ENCODE measurements at places on chromosomes 3 and 15.

GRCh38 chr3:56927855-56928254 is 126.1 kb upstream of the ARHGEF3 start:
- no peak for DNase-seq

DNA sequence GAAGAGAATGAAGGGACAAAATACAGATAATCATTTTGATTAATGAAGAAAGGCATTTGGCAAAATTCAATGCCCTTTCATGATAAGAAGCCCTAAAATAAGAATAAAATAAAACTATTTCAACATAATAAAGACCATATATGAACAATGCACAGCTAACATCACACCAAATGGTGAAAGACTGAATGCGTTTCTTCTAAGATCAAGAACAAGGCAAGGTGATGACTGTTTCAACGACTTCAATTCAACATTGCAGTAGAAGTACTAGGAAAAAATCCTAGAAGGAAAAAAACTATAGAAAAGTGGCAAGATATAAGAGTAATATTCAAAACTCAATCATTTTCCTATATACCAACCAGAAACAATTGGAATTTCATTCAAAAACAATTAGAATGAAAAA is 280.1 kb upstream of the GRM7 start:
- DNase-seq = no peak

- DNase-seq = no peak
Measured at GRCh38 chr3:10555263-10555662, 49.9 kb upstream of the ATP2B2 start.

DNA sequence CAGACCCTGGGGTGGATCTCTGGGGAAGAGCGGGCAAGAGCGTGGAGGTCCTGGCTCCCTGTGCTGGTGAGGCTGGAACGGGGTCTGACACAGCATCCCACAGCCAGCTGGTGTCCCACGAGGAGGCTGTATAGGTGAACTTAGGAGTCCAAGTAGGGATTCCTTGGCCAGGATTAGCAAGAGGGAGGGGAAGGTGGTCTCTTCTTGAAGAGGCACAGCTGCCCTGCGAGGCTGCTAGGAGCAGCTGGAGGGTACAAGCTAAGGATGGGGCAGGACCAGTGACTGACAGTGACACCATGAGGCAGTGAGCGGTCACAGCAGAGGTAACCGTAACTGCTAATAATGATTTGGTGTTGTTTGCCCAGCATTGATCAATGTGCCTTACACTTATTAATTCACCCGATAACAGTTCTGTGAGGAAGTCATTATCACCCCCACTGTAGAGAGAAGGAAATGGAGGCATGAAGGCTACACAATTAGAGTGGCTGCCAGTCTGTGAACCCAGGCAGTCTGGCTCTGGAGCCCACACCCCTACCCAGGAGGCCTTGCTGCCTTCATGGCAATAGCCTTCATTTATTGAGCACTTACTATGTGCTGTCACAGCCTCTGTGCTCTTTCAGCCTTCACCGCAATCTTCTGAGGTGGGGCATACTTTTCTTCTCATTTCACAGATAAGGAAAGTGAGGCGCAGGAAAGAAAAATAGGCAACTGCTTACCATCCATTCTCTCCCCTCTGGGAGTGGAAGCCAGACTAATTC is 59.4 kb downstream of the TMEM44 start:
- no peak for DNase-seq

DNA sequence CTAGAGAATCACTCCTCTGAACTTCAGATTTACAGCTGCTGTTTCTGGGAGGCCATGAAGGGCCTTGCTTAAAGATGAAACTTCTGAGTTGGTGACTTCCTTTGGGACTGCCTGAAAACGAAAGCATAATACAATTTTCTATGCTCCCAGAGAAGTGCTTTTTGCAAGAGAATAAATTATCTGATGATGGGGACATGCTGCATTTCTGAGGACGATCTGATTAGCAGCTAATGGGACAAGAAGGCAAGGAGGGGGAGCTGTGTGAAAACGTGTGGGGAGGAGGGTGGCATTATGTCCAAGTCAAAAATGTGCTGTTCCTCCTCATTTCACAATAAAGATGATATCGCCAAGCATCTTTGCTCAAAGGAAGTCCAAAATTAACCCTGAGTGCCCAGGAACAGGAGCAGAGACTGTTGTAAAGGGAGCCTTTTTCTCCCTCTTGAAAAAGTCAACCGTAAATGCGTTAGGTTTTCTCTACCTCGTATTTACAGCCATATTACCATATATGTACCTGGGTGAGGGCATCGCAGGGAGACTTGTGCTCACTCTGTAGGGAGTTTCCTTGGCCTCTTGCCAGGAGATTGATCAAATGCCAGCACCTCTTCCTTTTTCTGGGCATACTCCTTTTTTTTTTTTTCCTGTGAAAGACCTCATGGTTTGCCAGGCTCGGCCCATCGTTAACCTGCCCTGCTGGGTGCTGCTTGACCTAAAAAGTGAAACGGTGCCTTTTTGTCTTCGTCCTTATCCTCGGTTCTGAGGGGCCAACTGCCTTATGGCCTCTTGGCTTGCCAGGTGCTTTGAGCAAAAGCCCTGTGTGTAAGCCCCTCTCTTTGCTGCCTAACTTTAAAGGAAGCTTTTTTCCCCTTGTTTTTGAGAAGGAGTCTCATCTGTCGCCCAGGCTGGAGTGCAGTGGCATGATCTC is 11.5 kb downstream of the ITPR1 start:
- DNase-seq = no peak

DNA sequence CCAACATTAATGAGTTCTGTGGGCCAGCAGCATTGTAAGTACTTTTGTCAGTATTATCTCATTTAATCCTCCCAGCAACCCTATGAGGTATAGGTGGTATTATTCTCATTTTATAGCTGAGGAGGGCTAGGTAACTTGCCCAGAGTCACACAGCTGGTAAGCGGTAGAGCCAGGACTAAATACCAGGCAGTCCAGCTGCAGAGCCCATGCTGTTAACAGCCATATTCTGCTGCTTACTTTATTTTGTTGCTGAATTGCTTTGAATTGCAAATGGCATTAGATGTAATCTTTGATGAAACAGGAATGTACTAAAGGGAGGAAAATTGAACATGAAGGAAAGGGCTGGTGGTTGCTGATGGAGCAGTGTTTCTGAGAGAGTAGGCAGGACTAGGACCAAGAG is 19.6 kb downstream of the OXNAD1 start:
- DNase-seq = no peak

GRCh38 chr3:181103605-181104004 is 114.1 kb upstream of the DNAJC19 start:
- no peak for DNase-seq

Measured in activated CD8-positive, alpha-beta memory T cell treated with anti-CD3 and anti-CD28 coated beads for 1 hour (primary cell).